Erythroblast (primary cell): ENCODE measurements at places on chromosomes 6 and 20.

- DNase-seq: no peak
Measured at GRCh38 chr6:3328145-3328544, 69.4 kb downstream of the PSMG4 start.

DNA sequence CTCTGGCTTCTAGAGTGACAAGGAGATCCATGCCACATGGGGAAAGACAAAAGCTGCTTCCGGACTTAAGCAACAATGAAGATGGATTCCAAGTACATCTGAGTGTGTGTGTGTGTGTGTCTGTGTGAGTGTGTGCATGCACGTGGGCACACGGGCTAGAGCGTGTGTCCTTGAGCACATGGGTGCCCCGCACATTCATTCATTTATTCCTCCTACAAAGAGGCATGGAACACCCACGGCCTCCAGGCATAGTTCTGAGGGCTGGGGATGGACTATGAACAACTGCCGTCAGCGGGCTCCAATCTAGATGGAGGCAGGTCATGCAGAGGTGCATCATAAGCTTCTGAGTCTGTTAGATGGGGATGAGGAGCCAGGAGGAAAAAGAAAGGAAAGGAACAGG is 49.1 kb downstream of the GRM4 start:
- DNase-seq: no peak

- DNase-seq: no peak
Measured at GRCh38 chr6:1222728-1223595, 88.9 kb upstream of the FOXQ1 start.

GRCh38 chr6:142805042-142805441 is 139.9 kb downstream of the HIVEP2 start:
- DNase-seq: no peak

GRCh38 chr20:58553841-58554240 is 38.6 kb upstream of the APCDD1L start:
- no peak for DNase-seq

GRCh38 chr6:116411284-116411623 is 40.5 kb downstream of the DSE start:
- DNase-seq: no peak

DNA sequence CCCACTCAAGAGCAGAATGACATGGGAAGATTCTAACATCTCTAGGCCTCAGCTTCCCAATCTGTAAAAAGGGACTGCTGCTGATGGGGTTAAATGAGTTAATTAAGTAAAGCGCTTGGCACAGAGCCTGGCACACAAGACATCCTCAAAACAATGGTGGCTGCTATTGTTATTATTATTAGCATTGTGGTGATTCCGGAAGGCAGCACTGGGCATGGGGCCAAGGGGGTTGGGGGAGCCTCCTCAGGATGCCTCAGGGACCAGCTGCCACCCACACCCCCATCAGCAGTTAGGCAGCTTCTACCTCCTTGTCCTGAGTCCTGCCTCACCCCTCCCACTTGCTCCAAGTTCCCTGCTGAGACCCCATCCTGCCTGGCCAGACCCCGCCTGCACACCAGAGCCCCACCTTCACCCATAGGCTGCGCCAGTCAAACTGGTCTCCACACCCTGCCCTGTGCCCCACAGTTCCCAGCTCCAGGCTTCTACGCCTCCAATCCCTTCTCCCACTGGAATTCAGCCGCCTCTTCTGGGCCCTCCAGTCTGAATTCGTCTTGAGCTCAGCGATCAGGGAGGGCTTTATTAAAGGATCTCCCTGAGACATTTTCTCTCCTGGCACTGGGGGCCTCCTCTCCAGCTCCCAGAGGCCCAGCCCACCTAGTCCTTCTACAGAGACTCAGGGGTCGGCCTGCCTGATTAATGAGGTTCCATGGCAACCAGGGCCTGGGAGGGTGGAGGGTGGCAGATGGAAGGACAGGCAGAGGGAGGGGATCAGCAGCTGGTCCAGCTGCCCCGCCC is 1.5 kb downstream of the E2F1 start:
- no peak for DNase-seq

DNA sequence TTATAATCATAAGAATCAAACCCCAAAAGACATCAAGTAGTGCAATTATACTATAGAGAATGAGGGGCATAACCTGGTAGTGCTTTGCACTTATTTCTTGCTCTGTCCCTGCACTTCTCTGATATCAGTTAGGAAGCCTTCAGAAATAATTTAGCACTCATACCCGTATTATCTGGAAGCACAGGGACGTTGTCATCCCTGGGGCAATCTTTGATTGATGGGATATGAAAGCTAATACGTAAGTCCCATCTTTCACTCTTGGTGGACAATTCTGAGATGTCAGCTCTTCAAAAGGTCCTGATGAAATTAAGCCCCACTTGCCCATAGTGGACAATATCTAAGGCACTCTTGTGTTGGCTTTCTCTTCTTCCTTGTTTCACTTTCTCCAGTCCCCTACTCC is 144.9 kb downstream of the HACE1 start:
- no peak for DNase-seq

- peak; percentile 19 for DNase-seq
Measured at GRCh38 chr6:97160280-97160679, 122.7 kb downstream of the MMS22L start.

GRCh38 chr6:83556871-83557270 is 44.5 kb downstream of the PRSS35 start:
- no peak for DNase-seq

DNA sequence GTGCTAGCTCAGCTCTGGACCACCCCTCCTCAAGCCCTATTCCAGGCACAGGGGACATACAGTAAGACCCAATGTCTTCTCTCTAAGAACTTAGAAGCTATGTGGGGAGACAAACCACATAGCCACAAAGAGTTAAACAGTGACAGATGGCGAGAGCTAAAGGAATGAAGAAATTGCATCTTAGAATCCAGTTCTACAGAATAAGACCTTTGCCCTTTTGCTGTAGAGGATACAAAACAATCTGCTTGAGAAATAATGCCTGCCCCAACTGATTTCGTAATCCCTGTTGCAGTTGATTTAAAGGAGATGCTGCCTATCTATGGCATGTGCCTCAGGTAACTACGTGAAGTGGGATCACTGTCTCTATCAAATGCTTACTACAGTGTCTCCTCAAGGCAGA is 31.2 kb downstream of the TNFRSF21 start:
- DNase-seq: no peak

DNA sequence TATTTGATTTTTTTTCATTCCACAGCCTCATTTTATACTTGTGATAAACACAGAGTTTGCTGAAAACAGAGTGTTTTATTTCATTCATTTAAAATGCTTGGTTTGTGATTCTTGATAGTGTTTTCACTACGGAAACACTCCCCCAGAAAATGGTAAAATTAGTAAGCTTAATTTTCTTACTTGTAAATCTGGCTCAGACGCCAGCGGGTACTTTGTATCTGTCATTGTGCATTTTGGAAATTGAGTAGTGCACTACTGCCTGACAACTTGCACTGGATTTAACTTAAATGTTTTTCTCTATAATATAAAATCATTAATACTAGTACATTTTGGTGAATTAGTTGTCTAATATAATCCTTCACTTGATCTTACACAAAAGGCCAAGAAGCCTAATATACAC is 37.0 kb upstream of the HINT3 start:
- no peak for DNase-seq

GRCh38 chr6:119313937-119314884 is 35.4 kb downstream of the MAN1A1 start:
- no peak for DNase-seq

DNA sequence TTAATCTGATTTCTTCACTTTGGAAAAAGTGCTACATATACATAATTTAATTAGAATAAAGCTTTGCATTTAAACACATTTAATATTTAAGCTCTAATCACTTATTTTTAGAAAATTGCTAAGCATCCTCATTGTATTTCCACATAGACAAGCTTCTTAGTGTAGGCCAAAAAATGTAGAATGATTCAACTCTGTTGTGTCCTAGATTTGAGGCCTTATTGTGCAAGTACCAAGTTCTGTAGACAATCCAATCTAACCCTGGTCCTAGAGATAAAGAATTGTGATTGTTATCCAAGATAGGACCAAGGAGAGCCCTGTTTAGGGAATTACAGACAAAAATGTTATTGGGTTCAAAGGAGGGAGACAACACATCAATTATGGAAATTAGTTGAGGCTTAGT is 27.6 kb downstream of the MRAP2 start:
- no peak for DNase-seq

GRCh38 chr20:19074828-19075516 is 137.5 kb upstream of the SLC24A3 start:
- DNase-seq: no peak

- no peak for DNase-seq
Measured at GRCh38 chr20:57888591-57888990, 178.8 kb upstream of the PMEPA1 start.

DNA sequence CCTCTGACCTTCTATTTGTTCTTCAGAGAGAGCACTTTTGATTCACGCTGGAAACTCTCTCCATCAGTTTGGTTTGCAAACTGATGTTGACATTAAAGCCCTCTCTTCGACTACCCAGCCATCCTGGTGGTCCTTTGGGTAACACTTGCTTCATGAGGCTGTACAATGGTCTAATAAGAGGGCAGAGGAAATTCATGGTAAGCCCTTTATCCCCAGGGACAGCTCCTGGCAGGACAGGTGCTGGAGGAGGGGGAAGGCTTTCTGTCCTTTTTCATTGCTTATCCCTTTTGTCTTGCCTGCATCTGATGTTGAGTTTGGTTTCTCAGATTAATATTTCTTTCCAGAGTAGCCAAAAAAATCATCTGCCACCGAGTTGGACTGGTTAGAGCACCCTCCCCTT is 52.1 kb upstream of the CD93 start:
- DNase-seq: no peak

DNA sequence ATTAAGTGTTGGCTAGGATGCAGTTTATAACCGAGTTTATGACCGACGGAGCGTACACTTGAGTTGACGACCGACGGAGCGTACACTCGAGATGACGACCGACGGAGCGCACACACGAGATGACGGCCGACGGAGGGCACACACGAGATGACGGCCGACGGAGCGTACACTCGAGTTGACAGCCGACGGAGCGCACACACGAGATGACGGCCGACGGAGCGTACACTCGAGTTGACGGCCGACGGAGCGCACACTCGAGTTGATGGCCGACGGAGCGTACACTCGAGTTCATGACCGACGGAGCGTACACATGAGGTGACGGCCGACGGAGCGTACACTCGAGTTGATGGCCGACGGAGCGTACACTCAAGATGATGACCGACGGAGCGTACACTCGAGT is 119.8 kb downstream of the HUS1B start:
- no peak for DNase-seq

GRCh38 chr6:137181891-137182653 is 8.6 kb upstream of the IL22RA2 start:
- no peak for DNase-seq

DNA sequence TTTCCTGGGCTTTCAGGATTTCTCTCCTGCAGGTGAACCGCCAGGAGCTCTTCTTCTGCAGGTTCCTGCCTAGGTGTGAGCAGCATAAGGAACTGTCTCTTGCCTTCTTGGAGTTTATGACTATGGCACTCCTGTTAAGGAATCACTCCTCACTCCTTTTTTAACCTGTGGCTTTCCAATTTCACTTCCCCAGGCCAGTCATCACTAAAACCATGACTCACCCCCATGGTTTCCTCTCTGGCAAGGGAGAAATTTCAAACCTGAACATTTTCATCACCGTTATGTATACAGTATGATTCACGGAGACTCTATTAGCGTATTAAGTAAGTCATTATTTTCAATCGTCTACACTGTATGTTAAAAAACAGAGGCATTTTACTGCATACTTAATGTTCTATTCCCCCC is 78.2 kb upstream of the ARID1B start:
- no peak for DNase-seq

GRCh38 chr6:161261325-161261724 is 12.5 kb downstream of the AGPAT4 start:
- no peak for DNase-seq

- peak; percentile 76 for DNase-seq
Measured at GRCh38 chr20:57391439-57392301, 474 bp downstream of the RBM38 start.

DNA sequence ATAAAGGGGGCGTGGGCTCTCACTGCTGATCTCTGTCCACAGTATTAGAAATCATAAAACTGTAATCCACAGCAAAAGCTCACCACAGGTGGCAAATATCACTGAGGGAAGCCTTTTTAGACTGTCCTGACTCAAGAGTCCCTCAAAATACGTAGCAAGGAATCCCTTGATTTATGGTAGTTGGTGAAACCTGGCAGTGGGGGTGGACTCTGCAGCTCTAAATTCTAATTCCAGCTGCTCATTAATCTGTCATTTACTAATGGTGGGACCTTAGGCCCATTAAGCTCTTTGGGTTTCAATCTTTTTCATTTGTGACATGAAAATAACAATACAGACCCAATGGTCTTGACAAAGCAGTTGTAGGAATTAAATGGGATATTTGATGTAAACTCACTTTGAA is 32.3 kb downstream of the GMDS start:
- DNase-seq: no peak

DNA sequence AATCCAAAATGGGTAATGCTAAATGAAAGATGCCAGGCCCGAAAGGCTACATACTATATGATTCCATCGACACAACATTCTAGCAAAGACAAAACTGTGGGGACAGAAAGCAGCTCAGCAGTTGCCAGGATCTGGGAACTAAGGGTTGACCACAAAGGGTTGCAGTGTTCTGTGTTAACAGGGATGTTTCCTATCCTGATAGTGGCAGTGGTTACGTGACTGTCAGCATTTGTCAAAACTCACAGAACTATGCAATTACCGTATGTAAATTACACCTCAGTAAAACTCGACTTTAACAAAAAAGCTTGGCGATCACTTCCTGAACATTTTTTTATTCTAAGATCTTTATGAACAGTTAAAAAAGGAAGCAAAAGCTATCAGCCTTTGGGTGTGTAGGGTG is 83.9 kb downstream of the BANF2 start:
- no peak for DNase-seq

DNA sequence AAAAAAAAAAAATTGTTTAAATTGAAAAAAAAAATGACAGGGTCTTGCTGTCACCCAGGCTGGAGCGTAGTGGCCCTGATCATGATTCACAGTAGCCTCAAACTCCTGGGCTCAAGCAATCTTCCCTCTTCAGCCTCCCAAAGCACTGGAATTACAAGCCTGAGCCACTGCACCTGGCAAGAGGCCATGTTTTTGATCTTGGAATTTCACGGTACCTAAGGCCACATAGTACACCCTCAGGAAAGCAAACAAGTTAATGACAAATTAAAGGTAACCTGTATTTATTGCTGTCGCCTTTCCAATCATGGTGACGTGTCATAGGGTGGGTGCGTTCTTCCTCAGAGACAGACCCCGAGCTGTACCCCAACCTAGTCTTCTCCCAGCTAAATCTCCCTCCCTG is 79.2 kb downstream of the LINC00237 start:
- DNase-seq: no peak
